ENCODE measurements at places on chromosomes 6 and 20.
A peak's percentile ranks its signal among the peaks of the same experiment; 100 is the strongest.

GRCh38 chr6:127352524-127352923 is 9.1 kb upstream of the ECHDC1 start:
- DNase-seq, result no peak

- peak; percentile 67 for DNase-seq
Measured at GRCh38 chr6:4350567-4351519, 215.5 kb upstream of the ECI2 start.

- DNase-seq, result no peak
Measured at GRCh38 chr20:52124821-52125220, 66.8 kb downstream of the ZFP64 start.

DNA sequence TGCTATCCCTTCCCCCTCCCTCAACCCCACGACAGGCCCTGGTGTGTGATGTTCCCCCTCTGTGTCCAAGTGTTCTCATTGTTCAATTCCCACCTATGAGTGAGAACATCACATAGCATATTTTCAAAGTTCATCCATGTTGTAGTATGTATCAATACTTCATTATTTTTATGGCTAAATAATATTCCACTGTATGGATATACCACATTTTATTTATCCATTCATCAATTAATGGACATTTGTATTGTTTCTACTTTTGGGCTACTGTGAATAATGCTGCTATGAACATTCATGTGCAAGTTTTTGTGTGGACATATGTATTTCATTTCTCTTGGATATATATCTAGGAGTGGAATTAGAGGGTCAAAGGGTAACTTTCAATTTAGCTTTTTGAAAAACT is 58.7 kb upstream of the ARMC2 start:
- no peak for DNase-seq

DNA sequence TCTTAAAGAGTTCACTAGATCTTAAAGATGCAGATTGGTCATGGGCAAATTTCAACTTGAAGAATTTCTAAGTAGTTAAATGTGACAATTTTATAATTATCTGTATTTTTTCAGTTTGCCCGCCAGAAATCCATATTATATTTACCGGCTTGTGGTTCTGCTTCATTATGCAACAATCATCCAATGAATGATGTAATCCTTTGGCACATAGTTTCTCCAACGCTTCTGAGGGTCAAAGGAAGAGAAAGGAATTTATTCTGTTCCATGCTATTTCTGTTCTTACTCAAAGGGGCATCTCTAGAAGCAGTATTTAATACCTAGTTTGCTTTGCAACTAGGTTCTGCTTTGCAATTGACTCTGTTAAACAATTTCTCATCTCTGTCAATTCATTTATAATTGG is 359.3 kb upstream of the PLCB4 start:
- DNase-seq, result peak; percentile 4
